ENCODE measurements at places on chromosomes 3 and 15. TPM values are rescaled to one million over a fixed set of nuclear protein-coding genes. Genes with fewer than 3 reads are reported as not detected.

The SPINK8 gene
- total RNA-seq, result not detected

The SLC12A8 gene
- total RNA-seq, result 3.9 TPM

The TTLL13 gene
- 0.55 TPM for total RNA-seq

The PBRM1 gene
- total RNA-seq, result 65.4 TPM

The PLSCR4 gene
- total RNA-seq, result not detected

The IL17RE gene
- 1.3 TPM for total RNA-seq

The PRICKLE2 gene
- total RNA-seq, result not detected

The SLC12A1 gene
- not detected for total RNA-seq

The IL1RAP gene
- total RNA-seq, result 9.0 TPM

The ANKUB1 gene
- not detected for total RNA-seq

The TF gene
- total RNA-seq, result 0.17 TPM

The OR5K3 gene
- not detected for total RNA-seq

The CCDC191 gene
- 1.2 TPM for total RNA-seq

The SLC28A1 gene
- not detected for total RNA-seq

The C3orf70 gene
- 0.06 TPM for total RNA-seq

The IFRD2 gene
- total RNA-seq, result 200 TPM

The UTS2B gene
- total RNA-seq, result not detected

The ITGB5 gene
- total RNA-seq, result 1.2 TPM

The CD200 gene
- total RNA-seq, result 29.0 TPM

The FGF12 gene
- total RNA-seq, result not detected

The DHX30 gene
- 115 TPM for total RNA-seq

The DUOXA1 gene
- not detected for total RNA-seq

The TMEM266 gene
- total RNA-seq, result 0.30 TPM

The MESP2 gene
- not detected for total RNA-seq

The DAPK2 gene
- 2.6 TPM for total RNA-seq

The SMAD6 gene
- 0.04 TPM for total RNA-seq

The C3orf49 gene
- total RNA-seq, result not detected

The MAGEF1 gene
- total RNA-seq, result 21.2 TPM
